ENCODE measurements at places on chromosomes 16 and 17.

- DNase-seq = no peak
Measured at GRCh38 chr16:76964464-76965154, 226.4 kb upstream of the MON1B start.

- peak; percentile 27 for DNase-seq
Measured at GRCh38 chr16:49773534-49774475, 82.1 kb downstream of the ZNF423 start.

- no peak for DNase-seq
Measured at GRCh38 chr17:44315760-44316731, 7.6 kb downstream of the RUNDC3A start.

DNA sequence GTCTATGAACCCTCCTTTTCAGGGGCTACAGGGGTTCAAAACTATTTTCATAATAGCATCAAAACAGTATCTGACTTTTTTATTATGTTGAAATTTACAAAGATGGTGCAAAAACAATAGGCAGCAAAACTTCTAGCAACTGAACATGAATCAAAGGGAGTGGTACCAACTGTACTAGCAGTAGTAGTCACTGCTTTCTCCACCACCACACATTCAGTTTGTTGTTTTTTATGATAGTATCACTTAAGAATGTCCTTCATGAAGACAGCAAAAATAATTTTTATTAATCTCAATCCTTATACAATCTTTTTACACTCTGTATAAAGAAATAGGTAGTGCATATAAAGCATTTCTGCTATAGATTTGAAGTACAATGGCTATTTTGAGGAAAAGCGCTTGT lies 47.6 kb downstream of the MED13 start:
- no peak for DNase-seq

DNA sequence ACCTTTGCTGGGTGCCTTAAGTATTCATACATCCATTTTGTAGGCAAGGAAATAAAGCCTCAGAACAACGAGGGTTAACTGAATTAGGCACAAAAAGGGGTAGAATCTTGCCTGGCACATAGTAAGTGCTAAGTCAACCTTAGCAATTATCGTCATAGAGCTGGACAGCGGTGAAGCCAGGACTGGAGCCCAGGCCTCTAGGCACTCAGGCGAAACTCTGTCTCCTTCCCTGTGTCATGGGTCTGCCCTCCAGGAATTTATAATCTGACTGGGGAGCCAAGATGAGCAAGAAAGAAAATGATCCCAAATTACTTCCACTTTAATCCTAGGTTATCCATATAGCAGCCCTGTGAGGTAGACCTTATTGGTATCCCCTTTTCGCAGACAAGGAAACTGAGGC lies 61.4 kb downstream of the KATNIP start:
- no peak for DNase-seq
